ENCODE measurements at places on chromosomes 7 and 10. TPM values are rescaled to one million over a fixed set of nuclear protein-coding genes. Genes with fewer than 3 reads are reported as not detected.

DNA sequence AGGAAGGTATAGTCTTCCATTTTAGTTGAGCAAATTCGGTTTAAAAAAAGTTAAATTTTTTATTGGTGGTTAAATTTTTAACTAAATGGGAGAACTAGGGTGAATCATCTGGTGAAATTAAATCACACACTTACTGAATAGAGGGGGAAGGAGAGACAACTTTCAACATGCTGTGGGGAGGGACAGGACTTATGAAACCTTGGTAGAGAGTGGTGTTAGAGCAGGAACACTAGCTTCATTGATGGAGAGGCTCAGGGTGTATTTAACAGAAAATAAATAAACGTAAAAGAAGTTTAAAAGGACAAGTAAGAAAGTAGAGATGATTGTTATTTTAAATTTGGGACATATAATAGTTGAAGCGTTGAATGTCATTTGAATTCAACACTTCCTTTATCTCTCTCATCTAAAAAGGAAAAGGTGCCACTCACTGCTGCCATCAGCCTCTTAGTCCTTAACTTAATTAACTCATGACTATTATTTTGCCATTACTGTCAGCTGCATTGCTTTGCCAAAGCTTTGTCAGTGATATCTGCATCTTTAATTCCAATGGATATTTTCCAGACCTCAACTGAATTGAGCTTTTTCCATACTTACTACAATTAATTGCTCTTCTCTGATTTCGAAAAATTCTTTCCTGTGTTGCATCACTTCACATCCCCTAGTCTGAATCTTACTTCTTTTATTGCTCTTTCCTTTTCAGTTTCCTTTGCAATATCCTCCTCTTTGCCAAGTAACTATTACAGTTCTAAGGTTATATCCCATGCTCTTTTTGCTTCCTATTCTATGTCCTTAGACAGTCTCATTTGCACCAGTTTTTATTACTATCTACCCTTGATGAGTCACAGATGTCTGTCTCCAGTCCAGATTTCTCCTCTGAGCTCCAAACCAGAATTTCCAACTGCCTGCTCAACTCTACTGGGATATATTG is 71.7 kb downstream of the GNAT3 start:
- H3K27ac ChIP-seq, result no peak overlapping the region
- DNase-seq, result no peak
- H3K4me3 ChIP-seq, result no peak overlapping the region
- no peaks in the 10 kb centered on the region for H3K36me3 ChIP-seq
- no peaks in the 10 kb centered on the region for H3K27me3 ChIP-seq
- H3K4me1 ChIP-seq, result no peaks in the 10 kb centered on the region

- H3K27me3 ChIP-seq, result no peaks in the 10 kb centered on the region
- H3K4me3 ChIP-seq, result no peak overlapping the region
- no peak for DNase-seq
- H3K4me1 ChIP-seq, result no peaks in the 10 kb centered on the region
Measured at GRCh38 chr7:72539702-72540101, 127.6 kb upstream of the CALN1 start.

- H3K36me3 ChIP-seq, result no peaks in the 10 kb centered on the region
- no peak for DNase-seq
- H3K27ac ChIP-seq, result no peak overlapping the region
- no peak overlapping the region for H3K4me3 ChIP-seq
- no peaks in the 10 kb centered on the region for H3K27me3 ChIP-seq
Measured at GRCh38 chr10:84965468-84965867, 637.1 kb downstream of the CCSER2 start.

- H3K27ac ChIP-seq, result no peak overlapping the region
- H3K36me3 ChIP-seq, result no peaks in the 10 kb centered on the region
- H3K27me3 ChIP-seq, result no peaks in the 10 kb centered on the region
Measured at GRCh38 chr7:20214921-20215669, 2.1 kb downstream of the MACC1 start.

DNA sequence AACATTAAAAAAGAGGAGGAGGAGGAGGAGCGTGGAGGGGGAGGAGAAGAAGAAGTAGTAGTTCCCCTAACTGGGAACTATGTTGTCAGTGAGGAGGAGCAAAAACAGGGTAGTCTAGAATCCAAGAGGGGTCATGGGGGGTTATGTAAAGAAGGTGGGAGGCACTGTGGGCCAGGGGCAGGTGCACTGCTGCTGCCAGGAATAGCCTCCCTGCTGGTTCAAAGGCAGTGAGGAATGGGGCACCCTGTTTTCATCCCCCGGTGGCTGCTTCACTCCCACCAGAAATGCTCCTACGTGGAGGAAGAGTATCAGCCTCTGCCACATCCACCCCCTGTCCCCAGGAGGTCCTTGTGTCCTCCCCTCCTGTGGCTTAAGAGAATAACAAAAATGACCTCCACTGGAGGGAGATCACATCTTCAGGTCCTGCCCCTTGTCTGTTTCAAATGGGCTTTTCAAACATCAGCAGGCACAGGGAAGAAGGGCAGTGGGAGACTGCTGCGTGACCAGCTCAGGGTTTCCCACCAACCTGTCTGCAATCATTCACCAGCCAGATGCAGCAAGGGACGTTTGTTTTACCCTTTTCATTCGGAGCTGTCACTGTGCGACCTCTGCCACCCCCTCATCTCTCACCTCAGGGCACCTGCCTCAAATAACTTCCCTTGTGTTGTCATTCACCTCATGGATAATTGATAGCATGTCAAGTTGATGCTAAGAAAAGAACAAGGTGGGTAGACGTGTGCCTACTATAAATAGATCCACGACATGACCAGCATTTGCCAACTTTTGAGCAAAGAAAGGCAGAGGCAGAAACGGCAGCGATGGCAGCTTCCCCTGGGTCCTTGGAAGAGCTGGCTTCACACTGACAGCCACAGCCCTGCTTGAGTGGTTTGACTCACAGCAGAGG is 92.6 kb downstream of the DGKI start:
- no peak for DNase-seq
- no peaks in the 10 kb centered on the region for H3K27me3 ChIP-seq
- no peaks in the 10 kb centered on the region for H3K4me1 ChIP-seq
- H3K36me3 ChIP-seq, result no peaks in the 10 kb centered on the region

The CAMK1D gene
- 22.5 TPM for total RNA-seq

All from lower lobe of right lung (tissue), 2 donors.